ENCODE measurements at places on chromosomes 16 and 17.

- no peak for DNase-seq
Observed at GRCh38 chr17:68868708-68869107, 86.5 kb downstream of the ABCA8 start.

GRCh38 chr16:72753881-72754280 is 294.0 kb downstream of the ZFHX3 start:
- DNase-seq, result no peak

DNA sequence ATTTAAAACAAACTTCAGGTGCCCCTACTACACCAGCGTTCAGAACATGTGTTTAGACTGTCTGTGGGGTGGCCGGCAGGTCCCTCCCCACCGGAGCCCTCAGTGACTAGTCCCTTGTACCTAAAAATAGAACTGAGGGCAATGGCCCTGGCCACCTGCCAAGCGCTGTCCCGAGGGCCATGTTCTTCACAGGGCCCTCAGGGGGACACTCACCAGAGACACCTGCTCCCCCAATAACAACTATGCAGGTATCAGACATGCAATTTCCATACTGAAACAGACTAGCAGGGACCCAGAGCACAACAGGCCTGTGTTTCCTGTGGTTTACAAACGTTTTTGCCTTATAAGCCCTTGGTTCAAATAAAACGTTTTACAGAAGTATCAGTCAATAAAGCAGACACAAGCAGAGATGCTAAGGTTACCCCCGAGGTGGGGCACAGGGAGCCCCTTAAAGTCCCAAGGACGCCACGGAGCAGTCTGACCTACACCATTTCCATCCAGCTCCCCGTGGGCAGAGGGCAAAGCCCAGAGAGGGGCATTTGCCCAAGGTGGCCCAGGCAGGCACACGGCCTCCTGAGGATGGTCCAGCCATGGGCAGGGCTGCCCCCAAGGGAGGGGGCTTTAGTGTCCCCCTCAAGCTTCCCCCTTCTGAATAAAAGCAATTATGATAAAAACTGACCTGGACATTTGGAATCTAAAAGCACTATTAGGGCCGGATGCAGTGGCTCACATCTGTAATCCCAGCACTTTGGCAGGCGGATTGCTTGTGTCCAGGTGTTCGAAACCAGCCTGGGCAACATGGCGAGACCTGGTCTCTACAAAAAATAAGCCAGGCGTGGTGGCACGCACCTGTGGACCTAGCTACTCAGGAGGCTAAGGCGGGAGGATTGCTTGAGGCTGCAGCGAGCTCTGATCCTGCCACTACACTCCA is 896 bp upstream of the MYLK3 start:
- DNase-seq, result no peak

DNA sequence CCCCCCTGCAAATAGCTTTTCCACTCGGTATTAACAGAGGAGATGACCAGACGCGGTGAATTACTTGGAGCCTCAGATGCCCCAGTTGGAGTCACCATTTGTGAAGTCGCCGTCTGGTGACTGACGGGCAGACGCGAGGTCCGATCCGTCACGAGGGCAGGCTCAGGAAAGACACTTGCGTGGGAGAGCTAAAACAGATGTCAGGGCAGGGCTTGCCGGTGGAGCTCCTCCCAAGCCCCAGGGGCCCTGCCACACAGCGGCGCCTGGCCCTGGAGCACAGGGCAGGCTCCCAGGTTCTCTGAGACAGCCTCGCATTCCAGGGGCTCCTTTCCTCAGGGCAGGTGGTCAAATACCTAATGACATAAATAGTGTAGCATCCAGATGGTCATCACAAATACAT is 348.3 kb downstream of the C16orf95 start:
- no peak for DNase-seq

- no peak for DNase-seq
Observed at GRCh38 chr17:10799407-10799806, 4.5 kb downstream of the TMEM238L start.

- DNase-seq, result no peak
Observed at GRCh38 chr17:66990047-66990446, 25.5 kb downstream of the CACNG4 start.

DNA sequence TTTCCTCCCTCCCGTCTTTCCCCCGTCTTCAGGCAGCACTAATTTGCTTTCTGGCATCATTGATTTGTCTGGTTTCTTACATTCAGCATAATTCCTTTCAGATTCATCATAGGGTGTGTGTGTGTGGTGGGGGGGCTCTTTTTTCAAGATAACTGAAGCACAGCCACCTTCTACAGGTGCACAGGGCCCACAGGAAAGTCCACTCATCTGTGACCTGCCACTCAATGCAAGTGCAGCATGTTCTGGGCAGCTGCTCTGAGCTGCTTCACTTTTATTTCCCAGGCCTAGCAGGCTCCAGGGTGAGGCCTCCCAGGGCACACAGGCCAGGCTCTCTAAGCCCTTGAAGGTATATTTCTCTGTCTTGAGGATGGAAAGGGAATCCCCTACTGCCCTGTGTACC is 35.2 kb upstream of the MYH10 start:
- DNase-seq, result no peak

DNA sequence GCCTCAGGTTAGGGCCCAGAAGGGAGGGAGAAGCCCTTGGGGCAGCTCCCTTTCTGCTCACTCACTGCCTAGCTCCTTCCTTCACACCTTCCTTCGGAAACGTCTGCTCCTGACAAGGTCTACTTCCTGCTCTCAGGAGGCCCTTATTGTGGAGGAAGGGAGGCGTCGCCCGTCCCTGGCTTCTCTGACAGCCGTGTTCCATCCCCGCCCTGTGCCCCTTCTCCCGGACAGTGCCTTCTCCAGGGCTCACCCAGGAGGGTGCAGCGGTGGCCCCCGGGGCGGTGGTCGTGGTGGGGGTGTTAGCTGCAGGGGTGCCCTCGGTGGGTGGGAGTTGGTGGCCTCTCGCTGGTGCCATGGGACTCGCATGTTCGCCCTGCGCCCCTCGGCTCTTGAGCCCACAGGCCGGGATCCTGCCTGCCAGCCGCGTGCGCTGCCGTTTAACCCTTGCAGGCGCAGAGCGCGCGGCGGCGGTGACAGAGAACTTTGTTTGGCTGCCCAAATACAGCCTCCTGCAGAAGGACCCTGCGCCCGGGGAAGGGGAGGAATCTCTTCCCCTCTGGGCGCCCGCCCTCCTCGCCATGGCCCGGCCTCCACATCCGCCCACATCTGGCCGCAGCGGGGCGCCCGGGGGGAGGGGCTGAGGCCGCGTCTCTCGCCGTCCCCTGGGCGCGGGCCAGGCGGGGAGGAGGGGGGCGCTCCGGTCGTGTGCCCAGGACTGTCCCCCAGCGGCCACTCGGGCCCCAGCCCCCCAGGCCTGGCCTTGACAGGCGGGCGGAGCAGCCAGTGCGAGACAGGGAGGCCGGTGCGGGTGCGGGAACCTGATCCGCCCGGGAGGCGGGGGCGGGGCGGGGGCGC is 231.9 kb downstream of the SEC14L1 start:
- peak; percentile 69 for DNase-seq

DNA sequence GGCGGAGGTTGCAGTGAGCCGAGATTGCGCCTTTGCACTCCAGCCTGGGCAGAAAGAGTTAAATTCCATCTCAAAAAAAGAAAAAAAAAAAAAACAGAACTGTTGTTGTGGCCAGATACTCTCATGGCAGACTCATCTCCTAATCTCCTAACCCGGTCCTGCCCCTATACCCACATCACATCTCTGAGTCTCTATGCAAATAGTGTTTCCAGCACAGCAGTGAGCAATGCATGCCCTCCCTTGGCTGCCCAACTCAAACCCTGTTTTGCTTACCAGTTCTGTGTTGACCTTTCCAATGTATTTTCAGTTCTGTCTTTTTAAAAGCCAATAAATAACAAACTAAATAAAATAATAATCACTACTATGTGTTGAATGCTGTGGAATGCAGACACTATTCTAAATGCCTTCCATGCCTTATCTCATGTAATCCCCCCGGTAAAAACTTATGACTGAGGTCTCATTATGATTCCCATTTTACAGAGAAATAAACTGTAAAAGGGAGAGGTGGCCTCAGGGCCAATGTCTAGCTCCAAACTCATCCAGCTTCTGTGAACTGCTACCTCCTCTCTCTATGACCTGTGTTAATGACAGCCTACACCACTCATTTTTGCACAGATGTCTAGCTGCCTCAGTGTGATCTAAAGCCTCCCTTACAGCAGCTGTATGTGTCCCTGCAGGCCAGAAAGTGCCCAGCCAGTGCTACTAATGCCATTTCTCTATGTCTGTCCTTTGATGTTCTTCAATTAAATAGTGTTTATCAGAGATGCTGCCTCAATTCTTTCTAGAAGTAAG is 289.8 kb downstream of the HS3ST3B1 start:
- DNase-seq, result no peak

DNA sequence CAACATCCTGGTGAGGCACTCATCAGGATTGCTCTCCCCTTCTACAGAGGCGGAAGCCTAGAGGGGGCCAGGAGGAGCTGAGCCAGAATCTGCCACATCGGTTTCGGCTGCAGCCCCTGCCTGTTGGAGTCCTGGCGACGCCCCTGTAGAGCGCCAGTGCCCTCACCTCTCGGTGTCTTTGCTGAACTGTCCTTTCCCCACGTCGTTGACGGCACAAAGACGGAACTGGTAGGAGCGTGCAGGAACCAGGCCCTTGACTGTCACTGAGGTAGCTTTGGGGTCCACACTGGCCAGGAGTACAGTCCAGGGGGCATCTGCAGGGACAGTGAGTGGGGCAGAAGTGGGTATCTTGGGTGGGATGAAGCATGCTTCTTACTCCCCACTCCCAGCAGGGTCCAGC is 110.3 kb upstream of the CDC42EP4 start:
- DNase-seq, result no peak

GRCh38 chr17:41012326-41013120 is 3.6 kb upstream of the KRTAP3-1 start:
- DNase-seq, result no peak

DNA sequence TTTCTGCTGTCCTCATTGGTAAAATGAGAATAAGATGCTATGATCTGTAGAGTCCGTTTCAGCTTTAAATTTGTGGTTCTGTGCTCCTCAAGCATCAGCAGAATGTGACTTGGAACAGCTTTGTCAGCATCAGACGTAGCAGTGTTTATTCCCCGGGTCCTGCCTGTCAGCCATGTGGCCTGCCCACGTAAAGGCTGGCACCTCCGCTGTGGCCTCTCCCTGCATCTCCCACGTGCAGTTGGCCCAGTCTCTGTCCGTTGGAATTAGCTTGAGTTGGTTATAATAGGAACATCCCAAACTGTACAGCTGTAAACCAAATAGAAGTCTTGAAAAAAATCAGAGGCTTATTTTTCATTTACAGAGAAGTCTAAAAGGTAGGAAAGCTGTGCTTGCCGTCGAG is 61.7 kb downstream of the ARHGAP44 start:
- no peak for DNase-seq

- no peak for DNase-seq
Observed at GRCh38 chr16:28513484-28514181, 7.0 kb upstream of the IL27 start.

DNA sequence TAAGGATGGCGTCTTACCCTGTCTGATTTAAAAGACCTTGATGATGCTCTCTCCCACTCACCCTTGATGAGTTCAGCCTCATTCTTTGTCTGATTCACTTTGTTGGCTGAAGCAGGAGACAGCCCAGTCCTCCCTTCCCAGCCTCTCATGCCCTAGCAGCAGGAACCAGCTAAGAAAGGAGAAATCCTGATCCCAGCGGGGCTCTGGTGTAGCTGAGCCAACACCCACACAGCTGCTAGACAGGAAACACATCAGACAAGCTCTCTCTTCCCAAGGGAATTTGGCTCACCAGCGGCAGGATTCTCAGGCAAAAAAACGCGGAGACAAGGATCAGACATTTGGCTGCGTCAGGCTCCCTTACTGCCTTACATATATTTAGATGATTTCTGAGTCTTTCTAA is 211.5 kb downstream of the CDH11 start:
- DNase-seq, result no peak

DNA sequence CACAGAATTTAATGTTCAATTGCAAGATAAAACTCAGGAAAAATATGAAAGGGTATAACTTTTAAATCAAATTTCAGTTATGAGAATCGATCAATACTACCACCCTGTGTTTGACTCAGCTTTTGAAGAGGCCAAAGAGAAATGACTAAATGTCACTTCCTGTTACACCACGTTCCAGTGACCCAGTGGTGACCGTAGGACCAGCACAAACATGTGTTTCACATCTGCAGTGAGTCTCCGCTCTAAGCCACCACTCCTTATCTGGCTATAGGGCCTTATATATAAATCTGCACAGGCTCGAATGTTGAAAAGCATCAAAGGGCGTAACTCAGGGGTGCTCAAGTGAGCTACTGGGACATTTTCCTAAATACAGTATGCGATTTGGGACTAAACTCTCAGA is 36.1 kb downstream of the CYB5D2 start:
- DNase-seq, result no peak

DNA sequence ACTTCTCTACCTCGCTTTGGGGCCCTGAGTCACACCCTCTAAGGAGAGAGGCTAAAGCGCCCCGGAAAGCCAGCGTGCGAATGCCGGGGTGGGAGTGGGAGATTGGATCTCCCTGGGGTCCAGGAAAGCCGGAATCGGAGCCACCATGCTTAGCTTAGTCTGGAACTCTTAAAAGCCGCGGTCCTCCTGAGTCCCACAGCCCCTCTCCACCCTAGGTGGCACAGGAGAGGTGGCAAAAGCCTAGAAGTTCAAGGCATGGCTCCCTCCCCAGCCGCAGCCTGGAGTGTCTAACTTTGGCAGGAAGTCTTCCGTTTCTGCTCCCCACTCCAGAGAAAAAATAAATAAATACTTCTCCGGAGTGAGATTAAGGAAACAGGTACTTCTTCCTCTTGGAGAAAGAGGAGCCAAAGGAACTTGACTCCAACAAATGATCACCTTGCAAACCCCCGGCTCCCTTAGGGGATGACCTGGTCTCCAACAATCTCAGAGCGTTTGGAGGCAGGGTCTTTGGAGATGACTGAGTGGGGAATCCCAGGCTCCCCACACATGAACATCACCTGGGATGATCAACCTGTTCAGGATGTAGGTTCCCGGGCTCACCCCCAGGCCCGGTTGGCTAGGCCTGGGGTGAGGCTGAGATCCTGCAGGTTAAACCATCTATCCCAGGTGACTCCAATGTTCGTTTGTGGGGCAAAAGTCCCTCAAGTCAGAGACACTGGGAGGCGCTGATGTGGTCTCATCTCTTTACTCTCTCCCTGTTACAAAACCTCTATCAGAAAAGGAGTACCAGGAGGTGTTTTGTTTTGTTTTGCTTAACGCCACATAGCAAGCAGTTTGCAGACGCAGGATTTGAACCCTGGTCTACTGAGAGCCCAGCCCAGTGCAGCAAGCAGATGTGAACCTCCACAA is 2.9 kb downstream of the CIITA start:
- DNase-seq, result no peak

DNA sequence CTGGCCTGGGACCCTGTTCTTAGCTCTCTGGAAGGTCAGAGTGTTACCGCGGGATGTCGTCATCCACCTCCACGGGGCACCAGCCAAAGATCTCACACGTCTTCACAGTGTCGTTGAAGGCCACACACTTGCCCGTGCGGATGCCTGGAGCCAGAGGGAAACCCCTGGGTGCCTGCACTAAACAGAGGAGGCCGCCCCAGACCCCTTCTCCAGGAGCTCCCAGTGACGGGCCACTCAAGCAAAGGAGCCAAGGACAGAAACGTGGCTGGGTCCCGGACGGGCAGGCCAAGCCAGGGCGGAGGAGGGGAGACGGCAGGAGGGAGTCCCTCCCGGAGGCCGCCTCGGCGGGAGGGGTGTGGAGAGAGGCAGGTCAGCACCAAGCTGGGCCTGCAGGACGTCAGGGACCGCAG is 11.0 kb upstream of the CAMKK1 start:
- no peak for DNase-seq

GRCh38 chr17:10091046-10091445 is 107.4 kb downstream of the GAS7 start:
- DNase-seq, result no peak
